Nephron progenitor cell (in vitro differentiated cells): ENCODE measurements at places on chromosomes 12 and 14.

GRCh38 chr14:59352961-59353360 lies 112.2 kb downstream of the GPR135 start:
- DNase-seq: no peak

GRCh38 chr12:98516111-98516873 lies 902 bp downstream of the TMPO start:
- peak; percentile 73 for DNase-seq

DNA sequence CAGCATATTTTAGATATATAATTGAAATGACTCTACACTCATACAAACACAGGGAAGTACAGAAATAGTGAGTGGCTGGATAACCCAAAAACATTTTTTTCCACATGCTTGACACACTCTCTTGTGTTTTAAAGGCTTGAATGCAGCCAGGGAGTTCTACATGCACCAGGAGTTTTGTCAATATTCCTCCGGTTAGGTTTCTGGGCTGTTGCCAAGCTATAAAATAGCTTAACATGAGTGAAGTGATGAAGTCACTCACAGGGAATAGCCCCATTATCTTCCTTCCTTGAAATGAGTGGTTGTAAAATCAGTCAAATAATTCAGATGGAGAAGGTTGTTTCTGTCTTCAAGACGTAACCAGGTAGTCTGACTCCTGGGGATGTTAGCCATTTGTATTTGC lies 582.7 kb downstream of the SLC6A15 start:
- no peak for DNase-seq

- DNase-seq: peak; percentile 55
These were observed 53.3 kb upstream of the CDKN3 start for GRCh38 chr14:54343272-54344121.

GRCh38 chr12:104801427-104801826 lies 156.7 kb downstream of the SLC41A2 start:
- DNase-seq: no peak

GRCh38 chr14:49971156-49972130 lies 78.6 kb downstream of the ARF6 start:
- DNase-seq: no peak

DNA sequence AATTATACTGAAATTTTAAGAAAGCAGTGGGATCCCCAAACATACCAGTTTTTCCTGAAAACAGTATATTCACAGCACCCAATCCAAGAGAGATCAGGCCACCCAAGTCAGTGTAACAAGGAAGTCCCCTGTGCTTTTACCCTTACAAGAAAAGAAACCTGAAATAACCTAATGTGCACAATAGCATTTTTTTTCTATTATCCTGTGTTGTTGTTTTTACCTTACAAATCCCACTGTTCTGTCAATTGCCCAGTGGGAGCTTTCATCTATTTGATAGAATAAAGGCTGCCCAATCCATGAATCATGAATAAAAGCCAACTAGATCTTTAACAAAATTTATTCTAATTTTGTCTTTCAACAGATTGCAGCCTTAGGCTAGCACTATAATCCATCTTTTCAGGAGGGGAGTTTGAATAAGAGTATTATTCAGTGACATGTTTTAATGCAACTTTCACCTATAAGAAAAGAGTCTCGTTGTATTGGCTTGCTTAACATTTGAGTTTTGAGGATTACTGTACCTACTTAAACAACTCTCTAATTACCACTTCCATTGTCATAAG lies 457.4 kb downstream of the TRHDE start:
- DNase-seq: no peak

DNA sequence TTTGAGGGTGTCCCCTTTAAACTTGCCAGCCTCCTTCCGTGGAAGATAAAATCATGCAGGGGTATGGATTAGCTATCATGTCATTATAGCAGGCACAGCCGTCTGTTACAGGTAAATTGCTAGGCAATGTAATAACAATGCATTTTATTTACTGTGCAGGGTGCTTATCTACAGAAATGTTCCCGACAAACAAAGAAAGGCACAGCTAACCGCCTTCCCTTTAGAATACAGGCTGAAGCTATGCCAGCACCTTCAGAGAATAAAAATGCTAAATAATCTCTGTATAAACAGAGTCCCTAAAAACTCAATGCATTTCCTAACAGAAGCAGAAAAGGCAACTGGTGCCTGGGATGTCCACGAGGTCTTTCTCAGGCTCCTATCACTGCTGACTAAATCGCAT lies 239.2 kb downstream of the SPTSSA start:
- DNase-seq: no peak

DNA sequence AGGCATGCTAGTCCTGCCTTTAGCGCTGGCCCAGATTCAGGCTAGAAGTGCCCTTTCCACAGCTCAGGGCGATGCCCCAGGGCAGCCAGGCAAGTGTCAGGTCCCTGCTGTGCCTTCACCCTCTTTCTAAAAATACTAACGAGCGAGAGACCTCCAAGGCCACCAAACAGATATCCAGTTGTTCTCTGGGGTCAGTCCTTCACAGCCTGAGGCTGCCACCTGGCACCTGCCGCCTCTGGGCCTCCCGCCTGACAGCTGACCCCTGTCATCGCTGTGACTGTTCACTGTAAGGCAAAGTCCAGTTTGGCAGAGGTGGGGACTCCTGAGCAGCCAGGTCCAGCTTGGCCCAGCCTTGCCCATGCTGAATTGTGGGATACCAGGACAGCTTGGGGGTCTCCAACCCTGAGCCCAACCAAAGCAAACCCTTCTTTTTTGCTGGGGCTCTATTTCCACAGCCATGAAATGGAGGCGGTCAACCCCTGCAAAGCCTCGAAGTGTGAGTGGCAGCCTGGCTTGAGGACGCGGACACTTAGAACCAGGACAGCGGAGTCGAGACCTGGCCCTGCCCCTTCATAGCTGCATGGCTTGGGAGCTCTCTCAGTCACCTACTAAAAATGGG lies 79.9 kb downstream of the NINJ2 start:
- DNase-seq: peak; percentile 27

GRCh38 chr12:56267443-56268071 lies 815 bp downstream of the COQ10A start:
- DNase-seq: no peak

- DNase-seq: no peak
These were observed 198.0 kb downstream of the CACNA1C start for GRCh38 chr12:2250797-2251196.
